ENCODE measurements at places on chromosomes 11 and 22.

- DNase-seq = no peak
Measured at GRCh38 chr11:28090052-28090749, 17.8 kb downstream of the KIF18A start.

GRCh38 chr11:64384028-64384737 is 25.2 kb downstream of the RPS6KA4 start:
- no peak for DNase-seq

DNA sequence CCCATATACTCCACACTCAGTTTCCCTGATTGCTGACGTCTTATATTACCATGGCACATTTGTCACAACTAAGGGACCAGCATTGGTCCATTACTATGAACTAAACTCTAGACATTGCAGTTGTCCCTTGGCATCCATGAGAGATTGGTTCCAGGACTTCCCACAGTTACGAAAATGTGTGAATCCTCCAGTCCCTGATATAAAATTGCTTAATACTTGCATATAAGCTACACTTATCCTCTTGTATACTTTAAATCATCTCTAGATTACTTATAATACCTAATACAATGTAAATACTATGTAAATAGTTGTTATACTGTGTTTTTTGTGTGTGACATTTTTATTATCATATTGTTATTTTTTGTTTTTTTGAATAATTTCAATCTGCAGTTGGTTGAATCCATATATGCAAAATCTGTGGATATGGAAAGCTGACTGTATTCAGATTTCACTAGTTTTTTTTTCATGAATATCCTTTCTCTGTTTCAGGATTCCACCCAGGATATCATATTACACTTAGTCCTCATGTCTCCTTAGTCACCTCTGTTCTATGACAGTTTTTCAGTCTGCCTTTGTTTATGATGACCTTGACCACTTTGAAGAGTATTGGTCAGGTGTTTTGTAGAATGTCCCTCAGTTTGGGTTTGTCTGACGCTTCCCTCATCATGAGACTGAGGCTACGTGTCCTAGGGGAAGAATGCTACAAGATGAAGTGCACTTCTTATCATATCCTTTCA is 55.3 kb downstream of the INSC start:
- DNase-seq = no peak

DNA sequence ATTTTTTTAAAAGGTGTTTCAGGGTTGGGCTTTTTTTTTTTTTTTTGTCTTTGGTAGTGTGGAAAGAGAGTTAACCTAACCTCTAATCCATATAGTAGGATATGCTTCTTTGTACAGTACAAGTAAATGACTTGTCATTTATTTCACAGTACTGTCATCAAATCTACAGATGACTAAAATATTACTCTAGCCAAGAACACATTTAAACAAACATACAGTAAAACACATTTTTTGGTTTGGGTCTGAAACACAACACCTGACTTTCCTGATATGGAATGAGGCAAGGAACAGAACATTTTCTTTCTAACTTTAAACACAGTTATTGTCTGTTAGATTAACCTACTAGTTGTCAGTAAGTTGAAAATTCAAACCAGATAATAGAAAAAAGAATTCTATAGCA is 68.1 kb downstream of the IMMP1L start:
- DNase-seq = no peak

DNA sequence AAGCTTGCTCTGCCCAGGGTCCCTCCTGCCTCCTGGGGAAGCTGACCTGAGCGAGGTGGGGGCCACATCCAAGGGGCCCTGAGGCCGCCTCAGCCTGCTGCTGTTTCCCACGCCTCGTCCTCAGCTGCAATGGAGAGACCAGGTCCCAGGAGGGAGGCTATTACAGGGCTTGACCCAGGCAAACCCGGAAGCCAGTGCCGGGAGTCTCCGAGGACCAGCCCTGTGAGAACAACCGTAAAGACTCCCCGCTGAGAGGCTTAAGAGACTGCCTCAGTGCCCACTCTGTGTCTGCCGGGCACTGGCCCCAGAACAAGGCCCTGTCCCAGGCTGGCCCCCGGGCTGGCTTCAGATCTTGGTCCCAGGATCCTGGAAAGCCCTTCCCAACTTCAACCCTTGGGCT is 124.3 kb upstream of the FGF3 start:
- no peak for DNase-seq

GRCh38 chr11:65868076-65868667 is 4.4 kb downstream of the EFEMP2 start:
- no peak for DNase-seq

- DNase-seq = no peak
Measured at GRCh38 chr11:64441127-64441526, 82.2 kb downstream of the RPS6KA4 start.

GRCh38 chr11:103862802-103863174 is 173.7 kb upstream of the DDI1 start:
- no peak for DNase-seq

- DNase-seq = no peak
Measured at GRCh38 chr11:58057481-58057880, 26.7 kb downstream of the OR6Q1 start.

DNA sequence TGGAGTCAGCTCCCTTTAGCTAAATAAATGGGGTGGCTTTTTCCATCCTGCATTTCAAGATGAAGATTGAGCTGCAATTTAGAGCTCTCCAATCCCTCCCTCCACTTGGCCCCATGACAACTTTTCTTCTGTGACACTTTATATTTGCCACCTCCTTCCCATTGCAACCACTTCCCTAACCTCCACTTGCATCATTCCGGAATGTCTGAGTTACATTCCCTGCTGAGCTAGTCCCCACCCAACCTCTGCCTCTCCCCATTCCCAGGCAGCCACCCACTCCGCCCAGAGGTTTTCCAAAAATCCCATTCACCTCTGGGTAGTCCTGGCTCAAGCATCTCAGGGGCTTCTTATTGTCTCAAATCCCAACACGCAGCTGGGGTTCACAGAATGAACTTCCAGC is 24.7 kb downstream of the PC start:
- DNase-seq = no peak

- no peak for DNase-seq
Measured at GRCh38 chr22:32958001-32958400, 100.2 kb downstream of the SYN3 start.

DNA sequence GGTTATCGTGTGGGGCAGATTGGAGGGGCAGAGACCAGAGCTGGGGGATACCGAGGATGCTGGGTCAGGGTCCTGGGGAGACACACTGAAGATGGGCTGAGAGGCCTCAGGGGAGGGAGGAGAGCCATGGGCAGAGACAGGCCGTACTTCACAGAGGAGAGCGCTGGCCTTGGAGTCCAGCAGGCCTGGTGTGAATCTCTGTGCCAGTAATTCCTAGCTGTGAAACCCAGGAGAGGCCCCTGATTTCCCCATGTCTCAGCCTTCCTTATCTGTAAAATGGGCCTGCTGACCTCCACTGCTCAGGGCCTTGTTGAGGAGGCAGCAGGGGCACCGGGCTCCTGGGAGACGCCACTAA is 23.4 kb downstream of the CACNA1I start:
- DNase-seq = no peak

DNA sequence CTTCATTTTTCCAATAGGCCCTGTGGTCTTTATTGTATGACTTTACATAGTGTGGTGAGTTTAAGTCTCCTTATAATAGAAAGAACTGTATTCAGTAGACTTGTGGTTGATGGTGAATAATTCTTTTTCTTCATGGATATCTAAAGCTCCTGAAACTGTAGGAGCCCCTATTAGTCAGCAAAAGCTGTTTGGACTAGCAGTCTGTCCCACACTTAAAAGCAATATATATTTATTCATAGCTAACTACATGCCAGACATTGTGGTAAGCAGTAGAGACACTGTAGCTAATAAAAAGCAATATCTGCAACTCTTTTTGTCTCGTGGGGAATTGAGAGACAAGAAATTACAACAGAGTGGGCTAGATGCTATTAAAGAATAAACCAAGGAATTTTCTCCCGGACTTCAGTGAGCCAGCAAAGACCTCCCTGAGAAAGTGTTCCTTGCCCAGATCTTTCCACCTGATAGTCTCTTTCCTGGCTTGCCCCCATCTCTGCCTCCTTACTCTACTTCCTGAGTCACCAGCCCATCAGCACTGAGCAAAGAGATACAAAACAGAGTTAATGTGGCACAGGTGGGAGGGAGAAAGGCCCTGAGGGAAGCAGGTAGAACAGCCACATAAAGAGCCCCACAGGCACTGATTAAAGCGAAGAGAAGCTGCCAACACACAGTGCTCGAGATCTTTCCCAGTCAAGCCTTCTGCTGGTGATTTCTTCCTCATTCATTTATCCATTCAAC is 1.4 kb upstream of the OR52W1 start:
- no peak for DNase-seq

DNA sequence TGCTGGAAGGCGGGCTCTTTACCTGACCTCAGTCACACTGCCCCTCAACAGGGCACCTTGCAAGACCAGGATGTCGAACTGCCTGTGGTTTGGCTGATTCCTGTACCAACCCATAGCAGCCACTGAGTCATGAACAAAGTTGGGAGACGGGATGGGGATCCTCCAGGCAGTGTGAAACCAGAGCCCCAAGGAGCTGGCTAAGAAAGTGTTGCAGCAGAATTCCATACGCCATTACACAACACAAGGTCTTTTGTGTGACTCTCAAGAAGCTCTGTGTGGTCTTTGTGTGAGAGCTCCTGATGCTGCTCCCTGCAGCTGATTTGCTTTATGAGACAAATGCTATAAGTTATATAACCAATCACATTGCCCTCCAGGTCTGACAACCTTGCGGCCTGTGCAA is 617.7 kb downstream of the OPCML start:
- DNase-seq = no peak

- peak; percentile 47 for DNase-seq
Measured at GRCh38 chr11:93741882-93742226, 382 bp downstream of the C11orf54 start.

DNA sequence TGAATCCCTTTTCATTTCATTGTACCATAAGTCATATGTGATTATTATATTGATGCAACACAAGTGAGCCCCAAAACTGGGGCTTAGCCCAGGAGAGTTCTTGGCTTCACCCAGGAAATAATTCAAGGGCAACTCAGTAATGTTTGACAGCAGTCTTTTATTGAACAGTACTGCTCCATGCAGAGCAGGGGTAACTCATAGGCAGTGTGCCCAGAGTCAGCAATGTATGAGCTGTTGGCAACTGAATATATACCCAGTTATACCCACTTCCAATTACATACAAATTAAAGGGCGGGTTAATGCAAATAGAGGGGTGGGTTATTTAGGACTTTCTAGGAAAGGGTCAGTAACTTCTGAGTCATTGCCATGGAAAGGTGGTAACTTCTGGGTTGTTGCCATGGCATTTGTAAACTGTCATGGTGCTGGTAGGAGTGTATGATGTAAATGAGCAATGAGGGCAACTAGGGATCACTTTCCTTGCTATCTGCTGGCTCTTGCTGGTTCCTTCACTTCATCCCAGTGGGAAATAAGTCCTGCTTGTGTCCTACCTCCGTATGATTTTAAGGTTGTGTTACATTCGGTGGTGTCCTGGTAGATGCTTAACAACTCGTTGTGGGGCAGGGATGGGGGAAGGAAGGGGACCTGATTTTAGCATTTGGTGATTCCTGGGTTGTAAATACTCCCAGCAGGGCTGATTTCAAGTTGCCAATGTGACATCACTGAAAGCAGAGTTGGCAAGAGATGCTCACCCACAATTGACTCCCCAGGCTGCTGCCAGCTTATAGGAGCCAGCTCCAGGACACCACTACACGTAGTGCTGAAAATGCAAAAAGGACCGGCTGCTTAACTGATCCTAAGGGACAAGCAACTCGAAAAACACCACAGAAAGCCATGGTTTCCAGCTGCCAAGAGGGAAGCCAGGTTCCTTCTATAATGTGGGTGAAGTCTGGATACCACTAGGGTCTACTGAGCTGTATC is 70.1 kb downstream of the SYT9 start:
- DNase-seq = no peak

DNA sequence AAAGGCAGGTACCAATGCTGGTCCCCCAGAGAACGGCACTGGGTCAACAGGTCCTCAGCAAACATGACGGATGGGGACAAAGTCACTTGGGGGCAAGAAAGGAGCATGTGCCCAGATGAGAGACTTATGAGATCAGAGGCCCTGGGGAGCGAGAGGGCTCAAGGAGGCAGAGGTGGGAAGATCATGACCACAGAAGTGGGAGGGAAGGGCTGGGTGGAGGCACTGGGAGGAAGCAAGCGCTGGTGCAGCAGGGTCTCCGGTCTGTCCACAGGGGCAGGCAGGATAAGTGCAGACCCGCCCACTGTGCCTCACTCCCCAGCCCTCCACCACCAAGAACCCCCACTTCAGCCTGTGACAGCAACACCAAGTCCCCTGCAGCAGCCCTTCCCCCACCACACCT is 10.9 kb downstream of the ELFN2 start:
- no peak for DNase-seq

GRCh38 chr11:102269927-102270326 is 47.4 kb upstream of the BIRC3 start:
- no peak for DNase-seq

DNA sequence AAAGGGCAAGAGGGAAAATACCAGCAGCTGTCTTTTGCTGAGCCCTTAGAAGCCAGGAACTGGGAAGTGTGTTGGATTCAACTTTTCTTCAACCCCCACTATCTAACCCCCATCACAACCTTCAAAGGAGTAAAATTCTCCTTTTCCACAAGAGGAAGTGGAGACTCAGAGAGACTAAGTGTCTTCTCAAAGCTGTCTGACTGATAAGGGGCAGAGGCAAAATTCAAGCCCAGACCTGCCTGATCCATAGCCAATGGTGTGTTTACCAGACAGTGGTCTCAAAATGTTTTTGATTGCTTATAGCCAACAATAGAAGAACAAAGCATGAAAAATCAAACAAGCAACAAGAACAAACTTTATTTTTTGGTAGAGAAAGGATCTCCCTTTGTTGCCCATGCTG is 707.0 kb downstream of the NTM start:
- no peak for DNase-seq

- no peak for DNase-seq
Measured at GRCh38 chr11:66970371-66970806, 4.7 kb upstream of the C11orf86 start.

- no peak for DNase-seq
Measured at GRCh38 chr22:43827926-43828724, 16.0 kb upstream of the EFCAB6 start.

DNA sequence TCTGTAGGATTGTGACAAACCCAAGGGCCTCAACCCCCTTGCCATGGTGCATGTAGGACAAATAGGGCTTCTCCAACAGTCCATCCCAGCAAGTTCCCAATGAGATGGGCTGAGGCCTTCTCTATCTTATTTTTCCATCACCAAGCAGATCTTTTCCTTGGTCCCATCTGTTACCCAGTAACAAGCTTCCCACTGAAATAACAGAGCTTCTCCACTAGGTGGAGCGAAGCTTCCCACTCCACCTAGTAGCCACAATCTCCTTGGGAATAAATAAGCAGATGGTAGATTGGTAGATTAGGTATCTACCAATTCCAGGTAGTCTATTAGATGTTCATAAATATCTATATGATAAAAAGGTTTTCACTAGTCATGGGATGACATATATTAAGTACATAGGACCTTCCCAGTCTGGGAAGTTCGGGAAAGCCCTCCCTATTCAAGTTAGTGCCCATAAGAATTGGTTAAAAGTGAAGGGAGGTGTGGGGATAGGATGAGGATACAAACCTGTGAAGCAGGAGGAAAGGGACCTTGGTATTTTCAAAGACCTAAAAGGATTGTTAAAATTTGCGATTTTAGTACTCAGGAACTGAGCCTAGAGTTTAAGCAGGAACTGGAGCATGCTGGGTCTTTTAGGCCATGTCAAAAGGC is 5.9 kb upstream of the OR52L1 start:
- peak; percentile 22 for DNase-seq

GRCh38 chr22:19761725-19762567 is 1.4 kb downstream of the TBX1 start:
- no peak for DNase-seq

Data from MM.1S (cell line).